ENCODE measurements at places on chromosomes 6 and 20.

GRCh38 chr20:24799971-24800580 is 149.0 kb upstream of the CST7 start:
- DNase-seq = no peak

DNA sequence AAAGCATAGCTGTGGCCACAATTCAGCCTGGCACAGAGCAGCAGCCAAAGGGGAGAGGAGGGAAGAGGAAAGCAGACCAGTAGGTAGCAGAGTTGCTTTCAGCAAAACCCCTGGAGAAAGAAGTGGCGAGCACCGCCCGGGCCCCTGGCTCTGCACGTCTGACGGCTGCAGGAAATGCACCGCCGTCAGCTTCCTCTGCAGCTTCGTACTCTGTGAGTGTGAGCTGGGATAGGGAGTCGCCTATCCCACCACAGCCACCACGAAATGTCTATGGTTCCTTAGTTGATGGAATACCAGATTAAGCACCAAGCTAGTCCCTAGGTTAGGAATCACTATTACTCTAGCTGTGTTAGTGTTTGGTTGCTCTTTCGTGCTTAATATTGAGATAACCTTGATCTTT is 79.9 kb upstream of the NAA20 start:
- no peak for DNase-seq

GRCh38 chr6:5085648-5086293 is 630 bp downstream of the PPP1R3G start:
- DNase-seq = no peak

DNA sequence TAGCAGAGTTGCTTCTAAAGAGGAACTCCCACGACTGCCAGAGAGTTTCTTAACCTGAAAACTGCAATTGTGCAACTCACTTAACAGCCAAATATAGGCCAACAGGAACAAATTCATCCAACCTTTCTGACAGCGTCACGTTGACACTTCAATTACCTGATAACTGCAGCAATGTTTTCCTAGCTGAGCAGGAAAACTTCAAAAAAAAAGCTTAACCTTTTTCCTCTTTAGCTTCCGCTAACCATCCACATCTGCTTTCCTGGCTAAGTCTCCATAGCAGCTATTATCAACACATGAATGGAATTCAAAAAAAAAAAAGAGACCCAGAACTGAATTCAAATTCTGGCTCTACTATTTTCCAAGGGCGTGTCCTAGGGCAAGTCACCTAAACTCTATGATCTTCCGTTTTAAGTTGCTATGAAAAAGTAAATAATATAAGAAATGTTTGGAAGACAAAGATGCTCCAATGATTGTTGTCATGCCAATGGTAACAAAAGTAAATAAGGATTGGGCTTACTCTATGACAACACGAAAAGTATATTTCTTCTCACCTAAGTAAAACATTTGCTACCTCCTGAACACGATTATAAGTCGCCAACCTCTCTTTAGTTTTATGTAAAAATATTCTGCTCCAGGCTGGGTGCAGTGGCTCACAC is 524.6 kb upstream of the JARID2 start:
- DNase-seq = no peak

DNA sequence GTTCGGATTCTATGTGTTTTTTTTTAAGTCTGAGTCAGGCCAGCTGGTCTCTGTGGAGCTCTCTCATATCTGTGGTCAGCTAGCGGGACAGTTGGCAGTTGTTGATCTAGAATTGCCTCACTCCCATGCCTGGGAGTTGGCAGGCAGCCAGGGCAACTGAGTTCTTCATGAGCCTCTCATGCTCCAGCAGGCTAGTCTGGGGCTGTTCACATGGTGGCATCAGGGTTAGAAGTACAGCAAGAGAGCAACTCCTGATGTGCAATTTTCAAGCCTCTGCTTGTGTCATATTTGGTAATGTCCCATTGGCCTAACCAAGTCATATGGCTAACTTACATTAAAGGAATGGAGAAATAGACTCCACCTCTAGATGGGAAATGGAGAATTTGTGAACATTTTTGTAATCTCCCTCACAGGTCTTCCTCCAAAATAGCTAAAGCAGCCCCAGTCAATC is 6.7 kb upstream of the IFT52 start:
- no peak for DNase-seq

DNA sequence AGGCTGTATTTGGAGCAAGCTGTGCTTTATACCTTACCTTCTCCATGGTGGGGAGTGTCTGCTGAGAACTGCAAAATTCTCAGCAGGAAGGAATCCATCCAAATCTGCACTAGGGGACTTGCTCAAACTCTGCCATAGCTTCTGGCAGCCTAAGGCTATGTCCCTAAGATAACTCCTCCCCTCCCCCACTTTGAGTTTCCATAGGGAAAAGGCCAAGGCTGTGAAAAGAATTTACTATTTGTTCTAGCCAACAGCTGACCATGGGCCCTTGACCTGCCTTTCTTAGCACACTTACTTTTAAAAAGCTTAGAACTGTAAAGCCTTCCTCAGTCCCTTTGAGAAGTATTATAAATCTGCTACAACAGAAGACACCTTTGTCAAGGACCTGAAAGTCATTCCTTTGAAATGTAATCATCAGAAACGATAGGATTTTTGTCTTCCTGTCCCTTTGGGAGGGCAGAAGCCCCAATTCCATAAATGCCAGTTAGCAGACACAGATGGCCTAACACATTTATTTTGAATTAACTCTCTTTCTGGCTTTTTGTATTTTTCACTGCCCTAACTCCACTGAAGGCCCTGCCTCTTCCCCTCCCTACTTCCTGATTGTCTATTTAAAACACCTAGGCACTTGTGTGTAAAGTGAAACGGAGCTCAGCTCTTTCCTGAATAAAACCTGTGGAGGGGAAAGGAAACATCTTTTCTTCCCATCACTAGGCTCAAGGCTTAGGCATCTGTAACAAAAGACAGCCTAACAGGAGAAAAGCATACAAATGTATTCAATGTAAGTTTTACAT is 157.1 kb downstream of the AKAP7 start:
- DNase-seq = no peak

GRCh38 chr6:22248513-22249308 is 48.1 kb downstream of the PRL start:
- no peak for DNase-seq

- no peak for DNase-seq
Observed at GRCh38 chr6:167517254-167517916, 192.5 kb downstream of the TTLL2 start.

DNA sequence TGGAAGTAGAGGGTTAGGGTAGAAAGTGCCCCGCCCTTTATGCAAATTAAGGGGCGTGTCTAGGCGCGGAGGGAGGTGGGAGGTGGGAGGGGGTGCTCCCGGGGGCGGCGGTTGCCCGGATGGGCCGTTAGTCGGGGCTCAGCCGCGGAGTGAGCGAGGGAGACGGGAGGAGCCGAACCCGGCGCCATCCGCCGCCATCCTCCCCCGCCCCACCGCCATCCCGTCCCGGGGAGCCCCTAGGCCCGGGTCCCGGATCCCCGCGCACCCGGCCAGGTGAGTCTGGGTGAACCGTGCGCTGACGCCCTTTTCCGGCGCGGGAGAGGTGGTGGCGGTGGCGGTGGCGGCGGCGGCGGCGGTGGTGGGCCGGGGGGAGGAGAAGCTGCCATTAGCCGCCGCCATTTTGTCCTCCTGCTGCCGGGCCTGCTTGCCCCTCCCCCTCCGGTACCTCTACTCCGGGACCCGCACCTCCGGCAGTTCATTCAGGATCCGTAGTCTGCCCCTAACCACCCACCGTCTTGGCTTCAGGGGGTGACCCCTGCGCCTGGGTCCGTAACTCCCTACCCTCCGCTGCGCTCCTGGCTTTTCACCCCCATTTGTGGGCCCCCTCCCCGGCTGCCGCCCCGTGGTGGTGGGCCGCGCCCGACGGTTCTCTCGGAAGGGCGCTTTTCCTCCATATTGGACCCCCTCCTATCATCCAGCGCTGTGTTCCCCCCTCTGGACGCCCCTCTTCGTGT is at the start of gene PRRC2A:
PRRC2A (plus strand) TSS at position 130 of the 734 bp plus-strand sequence. CDS start 2,075 bp downstream, outside the sequence.
- DNase-seq = peak; percentile 92

DNA sequence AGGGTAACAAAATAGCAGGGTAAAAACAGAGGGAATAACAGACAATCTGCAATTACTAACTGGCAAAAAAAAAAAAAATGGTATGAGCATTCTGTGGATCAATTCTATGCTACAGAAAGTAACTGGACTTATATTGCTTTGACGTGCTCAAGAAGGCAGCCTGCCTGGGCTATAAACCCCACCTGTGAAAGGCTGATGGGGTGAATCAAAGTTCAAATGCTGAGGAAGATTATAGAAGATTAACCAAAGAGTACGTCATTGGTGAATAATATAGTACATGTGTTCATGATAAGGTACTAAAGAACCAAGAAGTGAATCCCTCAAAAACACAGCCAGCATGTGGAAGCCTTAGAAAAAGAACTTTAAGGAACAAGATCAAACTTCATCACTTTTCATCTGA is 441.9 kb upstream of the PTCHD4 start:
- no peak for DNase-seq

- no peak for DNase-seq
Observed at GRCh38 chr20:10059006-10059405, 24.2 kb downstream of the ANKEF1 start.

DNA sequence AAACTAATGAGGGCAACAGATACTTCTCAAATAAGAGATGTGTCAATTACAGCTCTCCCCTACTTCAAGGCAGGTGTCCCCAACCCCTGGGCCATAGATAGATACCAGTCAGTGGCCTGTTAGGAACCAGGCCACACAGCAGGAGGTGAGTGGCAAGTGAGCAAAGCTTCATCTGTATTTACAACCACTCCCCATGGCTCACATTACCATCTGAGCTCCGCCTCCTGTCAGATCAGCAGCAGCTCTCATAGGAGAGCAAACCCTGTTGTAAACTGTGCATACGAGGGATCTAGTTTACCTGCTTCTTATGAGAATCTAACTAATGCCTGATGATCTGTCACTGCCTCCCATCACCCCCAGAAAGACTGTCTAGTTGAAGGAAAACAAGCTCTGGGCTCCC is 422.1 kb downstream of the GJA1 start:
- DNase-seq = no peak

- no peak for DNase-seq
Observed at GRCh38 chr20:54794110-54794509, 318.7 kb downstream of the DOK5 start.

GRCh38 chr6:11766043-11766442 is 12.6 kb downstream of the ADTRP start:
- no peak for DNase-seq

DNA sequence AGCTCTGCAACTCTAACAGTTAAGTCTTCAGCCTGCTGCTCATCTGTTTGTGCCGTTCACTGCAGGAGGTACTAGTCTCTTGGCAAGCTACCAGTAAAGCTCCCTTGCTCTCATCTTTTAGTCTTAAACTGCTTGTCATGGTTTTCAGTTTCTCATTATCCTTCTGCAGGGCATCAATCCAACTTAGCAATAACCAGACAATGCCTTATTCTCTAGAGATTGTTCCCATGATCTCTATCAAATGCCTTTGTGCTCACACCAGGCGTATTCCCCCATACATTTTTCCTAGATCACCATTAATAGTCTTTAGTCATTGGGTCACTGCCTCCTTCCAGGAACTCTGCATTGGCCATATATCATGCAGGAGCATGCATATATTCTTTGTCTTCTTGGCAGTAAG is 171.3 kb downstream of the GRM1 start:
- no peak for DNase-seq

DNA sequence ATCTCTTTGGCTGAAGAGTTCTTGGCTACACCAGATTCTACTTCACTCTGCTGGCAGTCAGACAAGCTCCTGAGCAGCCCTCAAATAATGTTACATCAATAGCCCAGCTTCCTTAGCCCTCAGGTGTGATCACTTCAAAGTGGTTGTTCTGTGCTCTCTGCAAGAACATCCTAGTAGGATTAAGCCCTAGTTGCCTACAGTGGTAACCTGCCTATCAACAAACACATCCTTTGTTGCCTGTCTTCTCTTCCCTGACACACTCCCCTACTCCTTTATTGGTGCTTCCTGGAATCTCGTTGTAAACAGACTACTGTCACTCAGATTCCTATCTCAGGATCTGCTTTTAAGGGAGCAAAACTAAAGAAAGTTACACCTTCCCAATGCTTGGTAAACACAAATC is 45.1 kb upstream of the TASP1 start:
- no peak for DNase-seq

All from stimulated activated CD4-positive, alpha-beta T cell treated with anti-CD3 and anti-CD28 coated beads, Interleukin-1b, Interleukin-23, amount 100 ng/mL, for 4 hours (primary cell).